Activated naive CD4-positive, alpha-beta T cell treated with anti-CD3 and anti-CD28 coated beads for 36 hours (primary cell): ENCODE measurements at places on chromosomes 6 and 20. TPM values are rescaled to one million over a fixed set of nuclear protein-coding genes. Genes with fewer than 3 reads are reported as not detected.

DNA sequence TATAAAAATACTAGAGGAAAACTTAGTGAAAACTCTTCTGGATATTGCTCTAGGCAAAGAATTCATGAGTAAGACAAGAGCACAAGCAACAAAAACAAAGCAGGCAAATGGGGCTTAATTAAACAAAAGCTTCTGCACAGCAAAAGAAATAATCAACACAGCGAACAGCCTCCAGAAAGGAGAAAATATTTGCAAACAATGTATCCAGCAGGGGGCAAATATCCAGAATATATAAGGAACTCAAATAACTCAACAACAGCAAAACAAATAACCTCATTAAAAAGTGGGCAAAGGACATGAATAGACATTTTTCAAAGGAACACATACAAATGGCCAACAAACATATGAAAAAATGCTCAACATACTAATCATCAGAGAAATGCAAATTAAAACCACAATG is 17.1 kb upstream of the HECA start:
- no peak for DNase-seq

DNA sequence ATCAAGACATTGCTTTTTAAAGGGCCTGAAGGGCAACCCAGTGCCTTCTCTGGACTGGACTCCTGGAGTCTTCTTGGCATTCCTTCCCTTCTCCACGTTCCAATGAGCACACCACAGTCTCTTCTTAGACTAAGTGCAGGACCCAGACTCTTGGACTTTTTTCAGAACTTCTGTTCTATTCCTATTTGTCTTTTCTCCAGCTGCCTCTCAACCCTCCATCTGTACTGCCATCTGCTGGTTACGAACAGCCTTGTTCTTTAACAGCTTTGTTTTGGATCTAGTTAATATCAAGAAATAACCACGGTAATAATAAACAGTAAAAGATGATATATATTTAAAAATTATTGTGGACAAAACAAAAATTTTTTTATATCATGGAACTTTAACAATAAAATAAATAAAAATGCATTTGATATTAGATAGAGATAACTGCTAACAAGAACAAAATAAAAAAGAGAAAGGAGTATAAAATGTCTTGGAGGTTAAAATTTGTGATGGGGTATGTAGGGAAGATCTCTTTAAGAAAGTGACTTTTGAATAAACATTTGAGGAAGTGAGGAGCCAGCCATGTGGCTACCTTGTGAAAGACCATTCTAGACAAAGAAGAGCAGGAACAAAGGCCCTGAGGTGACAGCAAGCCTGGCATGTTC is 105.1 kb upstream of the HCRTR2 start:
- peak; percentile 6 for DNase-seq

DNA sequence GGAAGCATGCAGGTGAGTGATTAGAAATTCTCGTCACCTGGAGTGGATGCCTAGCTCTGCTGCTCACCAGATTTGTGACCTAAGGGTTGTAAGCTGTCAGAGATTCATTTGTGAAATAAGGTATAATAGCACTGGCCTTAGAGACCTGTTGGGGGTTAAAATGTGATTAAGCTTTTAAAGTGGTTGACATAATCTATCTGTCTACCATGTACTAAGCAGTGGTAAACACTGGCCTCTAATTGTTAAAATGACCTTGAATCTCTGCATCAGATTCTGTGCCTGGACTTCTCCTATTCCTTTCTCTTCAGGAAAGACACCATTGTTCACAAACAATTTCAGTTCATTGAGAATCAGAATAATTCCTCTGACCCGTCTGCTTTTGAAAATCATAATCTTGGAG is 536.2 kb downstream of the CBLN4 start:
- DNase-seq = no peak

GRCh38 chr20:42258564-42259302 is 640.6 kb upstream of the CHD6 start:
- no peak for DNase-seq

- DNase-seq = peak; percentile 38
These were observed 95.4 kb upstream of the MRPS10 start for GRCh38 chr6:42313038-42313437.

DNA sequence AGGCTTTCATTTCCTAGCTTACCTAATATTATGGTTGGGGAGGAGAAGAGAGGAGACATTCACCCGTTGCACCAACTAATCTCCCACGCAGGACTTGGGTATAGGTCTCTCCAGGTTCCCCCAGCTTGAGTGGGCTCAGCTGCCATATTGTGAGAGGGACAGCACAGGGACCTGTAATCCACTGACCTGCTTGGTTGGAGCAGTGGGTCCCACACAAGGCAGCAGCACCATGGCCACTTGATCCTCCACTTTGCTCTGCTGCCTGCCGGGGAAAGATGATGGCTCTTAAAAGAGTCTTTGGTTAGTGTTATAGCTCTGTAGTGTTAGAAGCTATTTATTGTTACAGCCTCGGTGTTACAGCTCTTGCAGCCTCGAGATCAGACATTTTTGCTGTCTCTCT is 22.5 kb upstream of the ECHDC1 start:
- no peak for DNase-seq

GRCh38 chr6:32153564-32154513 is at the start of gene PPT2:
TSS of gene PPT2 (plus strand) at chr6:32154141. CDS start at chr6:32154595, 454 bp downstream.
- peak; percentile 90 for DNase-seq

DNA sequence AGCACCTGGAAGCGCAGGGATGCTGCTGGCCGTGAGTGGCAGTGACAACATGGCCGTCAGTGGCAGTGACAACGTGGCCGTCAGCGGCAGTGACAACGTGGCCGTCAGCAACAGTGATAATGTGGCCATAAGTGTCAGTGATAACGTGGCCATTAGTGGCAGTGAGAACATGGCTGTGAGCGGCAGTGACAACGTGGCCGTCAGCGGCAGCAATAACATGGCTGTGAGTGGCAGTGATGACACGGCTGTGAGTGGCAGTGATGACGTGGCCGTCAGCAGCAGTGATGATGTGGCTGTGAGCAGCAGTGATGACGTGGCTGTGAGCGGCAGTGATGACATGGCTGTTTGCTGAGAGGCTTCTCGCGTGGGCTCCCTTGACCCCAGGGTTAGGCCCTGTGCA is 169.8 kb downstream of the ERMARD start:
- DNase-seq = no peak

DNA sequence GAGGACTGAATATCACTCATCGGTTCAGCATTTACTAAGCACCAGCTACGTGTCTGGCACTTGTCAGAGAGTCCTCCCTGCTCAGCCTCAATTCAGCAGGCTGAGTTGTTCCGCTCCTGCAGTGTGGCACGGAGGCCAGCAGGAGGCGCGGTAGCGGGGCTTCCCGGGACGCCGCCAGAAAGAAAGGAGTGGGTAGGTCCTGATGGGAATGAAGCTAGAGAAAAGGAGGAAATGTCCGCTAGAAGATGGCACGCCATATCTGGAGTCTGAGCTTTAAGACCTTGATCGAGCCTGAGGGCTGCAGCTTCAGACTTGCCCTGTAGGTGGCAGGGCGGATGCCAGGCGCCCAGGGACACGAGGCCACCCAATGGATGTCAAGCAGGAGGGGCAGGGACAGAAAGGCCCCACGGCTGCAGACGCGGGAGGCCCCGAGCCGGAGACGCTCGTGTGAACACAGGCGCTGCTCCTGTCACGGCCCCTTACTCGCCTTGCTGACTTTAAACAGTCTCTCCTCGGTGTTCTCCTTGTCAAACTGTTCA is 18.7 kb downstream of the SERPINB6 start:
- DNase-seq = peak; percentile 43

- peak; percentile 29 for DNase-seq
These were observed 36.6 kb downstream of the MTRES1 start for GRCh38 chr6:107064579-107065065.

- DNase-seq = no peak
These were observed 1.2 kb upstream of the HDDC2 start for GRCh38 chr6:125302840-125303511.

DNA sequence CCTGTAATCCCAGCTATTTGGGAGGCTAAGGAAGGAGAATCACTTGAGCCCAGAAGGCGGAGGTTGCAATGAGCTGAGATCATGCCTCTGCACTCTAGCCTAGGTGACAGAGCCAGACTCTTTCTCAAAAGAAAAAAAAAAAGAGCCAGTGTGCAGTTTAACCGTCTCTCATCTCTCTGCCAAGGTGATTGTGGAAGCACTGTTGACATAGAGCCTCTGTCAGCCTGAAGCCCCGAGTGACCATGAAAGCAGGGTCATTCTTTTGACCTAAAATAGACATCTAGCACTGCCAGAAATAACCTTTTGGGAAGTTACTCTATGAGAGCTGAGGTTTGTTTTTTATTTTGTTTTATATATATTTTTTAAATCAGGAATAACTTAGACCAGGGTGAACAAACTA is 7.4 kb downstream of the DEFB127 start:
- DNase-seq = no peak

GRCh38 chr6:112237595-112237994 is 16.8 kb downstream of the LAMA4 start:
- no peak for DNase-seq

DNA sequence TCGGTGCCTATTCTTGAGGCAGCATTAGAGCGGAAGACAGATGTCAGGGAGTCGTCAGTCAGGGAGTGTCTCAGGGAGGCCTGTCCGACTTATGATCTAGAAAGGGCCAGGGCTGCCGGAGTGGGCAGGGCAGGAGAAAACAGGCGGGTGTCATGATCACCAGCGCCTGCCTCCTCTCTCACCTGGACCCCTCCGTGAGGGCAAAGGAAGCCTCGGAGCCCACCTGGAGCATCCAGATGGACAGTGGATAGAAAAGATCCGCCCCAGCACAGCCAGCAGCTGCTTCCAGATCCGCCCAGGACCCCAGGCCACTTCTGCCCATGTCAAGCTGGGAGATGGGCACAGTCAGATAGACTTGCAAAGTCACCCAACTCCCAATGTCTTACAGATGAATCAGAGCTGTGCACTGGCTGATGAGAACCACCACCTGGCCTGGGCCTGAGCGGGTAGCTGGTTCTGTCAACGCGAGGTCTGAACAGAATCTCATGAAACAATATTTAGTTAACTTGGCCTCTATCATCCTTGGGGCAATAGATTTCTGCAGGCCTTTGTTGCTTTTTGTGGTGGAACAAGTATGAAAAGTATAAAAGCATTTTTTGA is 22.2 kb downstream of the PSMG4 start:
- DNase-seq = no peak

DNA sequence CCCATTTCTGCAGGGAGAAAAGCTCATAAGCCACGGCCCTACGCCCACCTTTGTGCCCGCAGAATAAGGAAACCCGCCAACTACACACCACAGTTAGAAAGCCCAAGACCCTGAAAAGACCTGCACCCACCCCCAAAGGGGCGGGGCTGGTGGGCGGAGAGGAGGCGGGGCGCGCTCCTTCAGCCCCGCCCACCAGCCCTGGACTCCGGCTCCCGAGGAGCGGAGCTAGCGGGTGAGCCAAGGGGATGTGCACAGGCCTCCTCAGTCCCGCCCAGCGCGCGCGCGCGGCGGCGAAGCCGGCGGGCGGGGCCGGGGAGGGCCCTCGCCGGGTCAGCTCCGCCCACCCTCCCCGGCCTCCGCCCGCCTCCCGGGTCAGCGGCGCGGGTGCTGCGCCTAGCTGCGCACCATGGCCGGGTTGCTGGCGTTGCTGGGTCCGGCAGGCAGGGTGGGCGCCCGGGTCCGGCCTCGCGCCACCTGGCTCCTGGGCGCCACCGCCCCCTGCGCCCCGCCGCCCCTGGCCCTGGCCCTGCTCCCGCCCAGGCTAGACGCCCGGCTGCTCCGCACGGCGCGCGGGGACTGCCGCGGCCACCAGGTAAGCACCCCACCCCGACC is at the start of gene FAM210B:
FAM210B (plus strand) TSS at position 375 of the 612 bp plus-strand sequence; CDS start at position 407, 32 bp downstream.
- DNase-seq = peak; percentile 82

GRCh38 chr6:11307226-11307625 is 74.8 kb upstream of the NEDD9 start:
- no peak for DNase-seq

DNA sequence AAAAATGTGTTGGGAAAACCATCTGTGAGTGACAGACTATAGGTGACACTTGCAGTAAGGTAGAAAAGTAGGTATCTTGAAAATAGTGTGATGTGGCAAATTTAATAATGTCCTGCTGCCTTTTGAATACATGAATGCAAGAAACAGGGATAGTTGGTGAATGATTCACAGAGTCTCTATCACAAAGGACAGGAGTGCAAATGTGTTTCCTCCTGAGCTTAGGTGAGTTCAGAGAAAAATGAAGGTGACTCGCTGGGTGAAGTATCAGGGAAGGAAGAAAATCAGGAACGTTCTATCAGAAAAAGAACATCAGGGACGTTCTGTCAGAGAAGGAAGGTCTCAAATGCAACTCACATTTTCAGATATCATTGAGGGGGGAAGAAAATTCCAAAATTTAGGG is 557.8 kb upstream of the SLC35B3 start:
- DNase-seq = no peak

ATXN1 gene
- total RNA-seq = 12.7 TPM

DOP1A gene
- 6.5 TPM for total RNA-seq

DLL1 gene
- 3.2 TPM for total RNA-seq
